ENCODE measurements at places on chromosomes 5 and 9. TPM values are rescaled to one million over a fixed set of nuclear protein-coding genes. Genes with fewer than 3 reads are reported as not detected.

The TAF11L10 gene
- total RNA-seq: not detected

The FRMPD1 gene
- total RNA-seq: not detected

GRCh38 chr5:36874465-36874864 is 2.1 kb upstream of the NIPBL start:
- no peak for DNase-seq

DNA sequence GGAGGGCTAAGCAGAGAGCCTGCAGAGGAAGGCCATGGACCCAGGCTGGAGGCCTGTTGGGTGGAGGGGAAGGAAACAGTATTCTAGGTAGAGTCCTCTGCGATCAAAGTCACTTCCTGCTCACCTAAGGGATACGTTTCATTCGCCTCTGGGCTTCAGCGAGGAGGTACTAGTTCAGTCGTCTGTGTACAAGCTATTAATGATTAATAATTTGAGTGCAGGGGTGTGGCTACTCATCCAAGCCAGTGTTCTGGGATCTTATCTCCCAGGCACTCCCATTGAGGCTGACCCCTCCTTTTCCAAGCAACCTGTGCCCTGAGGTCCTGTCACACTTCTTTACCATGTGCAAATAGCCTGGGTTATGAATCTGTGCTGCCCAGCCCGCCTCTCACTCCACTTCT is 25.2 kb downstream of the RALGPS1 start:
- DNase-seq: no peak

DNA sequence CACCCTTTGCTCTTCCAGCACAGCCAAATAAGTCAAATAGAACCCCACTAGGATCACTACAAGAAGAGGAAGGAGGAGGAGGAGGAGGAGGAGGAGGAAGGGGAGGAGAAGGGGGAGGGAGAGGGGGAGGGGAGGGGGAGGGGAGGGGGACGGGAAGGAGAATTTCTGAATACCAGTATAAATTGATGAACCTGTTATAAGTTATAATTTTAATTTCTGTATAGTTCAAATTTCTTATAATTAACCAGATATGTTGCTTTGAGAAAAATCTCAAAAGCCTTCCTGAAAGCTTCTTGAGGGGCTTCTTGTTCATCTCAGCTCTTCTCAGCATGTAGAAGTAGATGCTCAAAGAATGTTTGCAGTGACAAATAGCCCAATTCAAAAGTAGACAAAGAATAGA is 15.0 kb upstream of the ADRA1B start:
- DNase-seq: no peak

The CD274 gene
- total RNA-seq: 16.2 TPM

- no peak for DNase-seq
Observed at GRCh38 chr9:91053824-91054223, 252.2 kb downstream of the SYK start.

Measured in CD4-positive, alpha-beta memory T cell (primary cell).